Smooth muscle cell of the umbilical artery (primary cell): ENCODE measurements at places on chromosomes 6 and 20. TPM values are rescaled to one million over a fixed set of nuclear protein-coding genes. Genes with fewer than 3 reads are reported as not detected.

The MRPS18B gene
- 26.4 and 28.8 TPM in 2 replicates for total RNA-seq

The PNLDC1 gene
- 0.28 TPM in 1 of 2 replicates, not detected in the other for total RNA-seq

The MRAP2 gene
- total RNA-seq: 0.23 and 0.59 TPM in 2 replicates

The OPRM1 gene
- not detected in 2 replicates for total RNA-seq

The HFE gene
- 16.3 and 24.6 TPM in 2 replicates for total RNA-seq

The NHSL1 gene
- 7.4 and 12.1 TPM in 2 replicates for total RNA-seq

The PI3 gene
- total RNA-seq: not detected in 2 replicates

The OR2H2 gene
- total RNA-seq: not detected in 2 replicates

The EPHA7 gene
- under 0.01 and 1.1 TPM in 2 replicates for total RNA-seq

The SLC22A7 gene
- total RNA-seq: not detected in 2 replicates

The ISM1 gene
- total RNA-seq: 0.05 TPM in 1 of 2 replicates, not detected in the other
